Stimulated activated CD4-positive, alpha-beta T cell treated with anti-CD3 and anti-CD28 coated beads, TNF-alpha, amount 100 ng/mL, for 48 hours (primary cell): ENCODE measurements at places on chromosomes 6 and 20.

DNA sequence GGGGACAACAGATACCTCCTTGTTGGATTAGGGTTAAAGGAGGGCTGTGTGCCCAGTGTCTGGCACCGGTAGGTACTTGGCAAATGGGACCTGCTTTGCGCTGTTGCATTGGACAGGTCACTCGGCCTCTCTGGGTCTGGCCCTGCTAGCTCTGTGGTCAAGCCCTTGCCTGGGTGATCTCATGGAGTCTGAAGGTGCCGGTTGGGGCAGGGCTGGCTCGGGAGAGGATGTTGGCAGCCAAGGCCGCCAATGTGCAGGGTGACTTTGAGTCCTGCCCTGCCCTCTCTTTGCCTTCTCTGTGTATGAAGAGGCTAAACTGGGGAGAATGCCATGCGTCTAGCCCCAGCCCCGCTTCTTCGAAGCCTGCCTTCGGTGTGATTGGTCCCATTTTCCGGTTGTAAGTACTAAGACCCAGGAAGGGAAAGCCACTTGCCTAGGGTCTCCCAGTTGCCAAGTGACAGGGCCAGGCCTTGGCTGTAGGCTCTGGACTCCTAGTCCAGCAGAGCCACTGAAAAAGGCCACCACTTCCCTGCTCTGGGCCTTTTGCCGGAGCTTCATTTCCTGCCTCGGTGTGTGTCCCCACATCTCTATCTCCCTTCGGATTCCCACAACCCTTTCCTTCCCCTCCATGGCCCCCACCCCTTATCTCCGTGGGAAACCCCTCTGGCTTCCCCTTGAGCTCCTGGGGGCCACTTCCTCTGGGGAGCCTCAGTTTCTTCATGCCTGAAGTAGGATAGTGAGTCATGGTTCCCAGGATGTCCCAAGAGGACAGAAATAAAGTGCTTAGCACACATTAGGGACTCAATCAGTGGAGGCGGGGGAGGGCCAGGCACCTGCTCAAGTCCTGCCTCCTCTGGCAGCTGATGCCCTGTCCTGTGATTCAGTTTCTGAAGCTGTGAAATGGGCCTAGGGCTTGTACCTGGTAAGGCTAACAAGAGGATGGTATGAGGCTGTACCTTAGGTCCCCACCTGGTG lies 3.9 kb downstream of the SRC start:
- no peak for DNase-seq

GRCh38 chr6:158206740-158207421 lies 38.7 kb downstream of the GTF2H5 start:
- DNase-seq: no peak

DNA sequence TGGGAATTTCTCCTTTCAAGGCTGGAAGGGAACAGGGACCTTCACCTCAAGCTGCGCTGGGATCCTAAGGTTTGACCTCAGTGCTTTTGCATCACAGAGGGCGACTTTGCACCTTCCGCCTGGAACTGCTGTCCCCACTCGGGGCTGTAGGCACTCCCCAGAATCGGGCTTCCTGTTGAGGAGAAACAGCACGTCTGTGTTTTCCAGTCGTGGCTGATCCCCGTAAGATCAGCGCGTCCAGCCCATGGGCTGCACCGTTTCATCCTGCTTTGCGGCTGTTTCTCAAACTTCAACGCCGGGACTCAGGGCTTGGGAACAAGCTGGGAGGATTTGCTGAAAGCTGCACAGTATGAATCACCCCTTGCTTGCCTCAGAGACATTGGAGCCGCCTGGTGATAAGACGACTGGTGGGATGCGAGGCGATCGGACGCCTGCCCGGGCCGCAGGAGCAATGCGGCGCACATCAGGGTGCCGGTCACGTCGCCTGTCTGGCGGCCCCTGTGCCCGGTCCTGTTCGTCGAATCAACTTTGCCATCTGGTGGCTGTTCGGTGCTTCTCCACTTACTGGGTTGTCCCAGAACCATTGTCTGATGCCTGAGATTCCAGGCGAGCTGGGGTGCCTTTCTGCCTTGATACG lies 53.6 kb upstream of the FRMD1 start:
- no peak for DNase-seq

DNA sequence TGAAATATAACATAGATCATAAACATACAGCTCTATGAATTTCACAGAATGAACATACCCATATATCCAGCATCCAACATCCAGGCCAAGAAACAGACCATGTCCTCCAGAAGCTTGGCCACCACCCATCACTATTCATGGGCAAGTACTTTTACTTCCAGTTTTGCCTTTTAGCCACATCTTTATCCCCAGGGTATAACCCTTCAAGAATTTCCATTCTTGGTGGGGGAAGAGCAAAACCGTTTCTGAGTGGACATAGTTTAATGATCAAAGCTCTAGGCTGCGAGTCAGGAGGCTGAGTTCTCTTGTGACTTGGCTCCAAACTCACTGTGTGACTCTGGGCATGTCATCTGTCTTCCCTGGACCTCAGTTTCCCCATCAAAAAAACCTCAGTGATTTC lies 78.3 kb downstream of the STK35 start:
- no peak for DNase-seq

GRCh38 chr6:81486234-81486633 lies 266.2 kb downstream of the TENT5A start:
- DNase-seq: no peak

GRCh38 chr6:31737315-31737990 lies 1.1 kb upstream of the CLIC1 start:
- DNase-seq: no peak

DNA sequence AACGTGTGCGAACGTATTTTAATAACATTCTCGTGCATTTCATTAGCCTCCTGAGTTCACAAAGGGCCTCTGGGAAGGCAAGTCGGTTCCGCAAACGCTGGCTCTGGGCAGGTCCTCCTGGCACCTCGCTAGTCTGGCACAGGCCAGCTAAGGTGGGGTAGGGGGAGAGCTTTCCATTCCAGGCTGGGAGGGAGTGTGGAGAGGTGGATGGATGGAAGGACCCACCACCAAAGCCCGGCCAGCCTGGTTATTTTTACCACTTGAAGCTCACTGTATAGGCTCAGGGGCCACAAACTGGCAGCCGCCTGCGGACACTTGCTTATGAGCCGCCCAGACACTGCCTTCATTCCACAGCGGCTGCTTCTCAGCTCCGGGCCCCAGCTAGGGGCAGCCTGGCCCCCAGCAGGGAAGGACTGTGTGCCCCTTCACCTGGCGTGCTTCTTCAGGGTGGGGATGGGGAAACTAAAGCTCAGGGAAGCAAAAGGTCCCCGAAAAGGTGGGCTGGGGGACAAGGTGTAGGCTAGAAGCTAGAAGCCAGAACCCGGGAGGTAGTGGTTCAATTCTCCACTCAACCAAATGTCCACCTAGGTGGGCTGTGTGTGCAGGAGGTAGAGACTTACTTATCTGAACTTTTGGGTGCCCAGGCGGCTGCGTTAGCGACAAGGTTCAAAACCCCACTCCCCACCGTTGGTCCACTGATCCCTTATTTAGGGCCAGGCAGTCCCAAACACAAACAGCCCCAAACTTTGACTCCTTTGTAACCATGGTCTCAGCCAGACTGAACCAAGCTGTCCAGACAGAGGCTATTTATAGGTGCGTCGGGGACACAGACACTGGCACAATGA lies 1.7 kb downstream of the PMEPA1 start:
- no peak for DNase-seq

GRCh38 chr6:106090001-106090400 lies 3.9 kb downstream of the PRDM1 start:
- no peak for DNase-seq

GRCh38 chr20:61448386-61448785 lies 196.3 kb downstream of the CDH4 start:
- no peak for DNase-seq

DNA sequence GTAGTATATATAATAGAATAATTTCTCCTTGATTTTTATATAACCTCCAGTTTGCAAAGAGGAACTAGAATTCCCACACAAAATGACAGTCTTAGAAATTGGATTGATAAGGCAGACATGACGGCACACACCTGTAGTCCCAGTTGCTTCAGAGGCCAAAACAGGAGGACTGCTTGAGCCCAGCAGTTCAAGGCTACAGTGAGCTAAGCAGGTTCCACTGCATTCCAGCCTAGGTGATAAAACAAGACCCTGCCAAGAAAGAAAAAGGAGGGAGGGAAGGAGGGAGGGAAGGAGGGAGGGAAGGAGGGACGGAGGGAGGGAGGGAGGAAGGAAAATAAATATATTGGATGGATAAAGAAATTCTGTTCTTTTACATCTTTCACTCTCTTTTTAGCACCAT lies 77.6 kb upstream of the SASH1 start:
- no peak for DNase-seq

- no peak for DNase-seq
Observed at GRCh38 chr20:36106606-36107005, 47.9 kb upstream of the EPB41L1 start.

GRCh38 chr6:119476554-119476953 lies 127.0 kb upstream of the MAN1A1 start:
- DNase-seq: no peak

- DNase-seq: no peak
Observed at GRCh38 chr6:170277893-170278742, 12.8 kb downstream of the DLL1 start.

- no peak for DNase-seq
Observed at GRCh38 chr6:2643130-2643529, 107.6 kb downstream of the MYLK4 start.

- no peak for DNase-seq
Observed at GRCh38 chr20:62835931-62836861, 19.3 kb downstream of the COL9A3 start.

DNA sequence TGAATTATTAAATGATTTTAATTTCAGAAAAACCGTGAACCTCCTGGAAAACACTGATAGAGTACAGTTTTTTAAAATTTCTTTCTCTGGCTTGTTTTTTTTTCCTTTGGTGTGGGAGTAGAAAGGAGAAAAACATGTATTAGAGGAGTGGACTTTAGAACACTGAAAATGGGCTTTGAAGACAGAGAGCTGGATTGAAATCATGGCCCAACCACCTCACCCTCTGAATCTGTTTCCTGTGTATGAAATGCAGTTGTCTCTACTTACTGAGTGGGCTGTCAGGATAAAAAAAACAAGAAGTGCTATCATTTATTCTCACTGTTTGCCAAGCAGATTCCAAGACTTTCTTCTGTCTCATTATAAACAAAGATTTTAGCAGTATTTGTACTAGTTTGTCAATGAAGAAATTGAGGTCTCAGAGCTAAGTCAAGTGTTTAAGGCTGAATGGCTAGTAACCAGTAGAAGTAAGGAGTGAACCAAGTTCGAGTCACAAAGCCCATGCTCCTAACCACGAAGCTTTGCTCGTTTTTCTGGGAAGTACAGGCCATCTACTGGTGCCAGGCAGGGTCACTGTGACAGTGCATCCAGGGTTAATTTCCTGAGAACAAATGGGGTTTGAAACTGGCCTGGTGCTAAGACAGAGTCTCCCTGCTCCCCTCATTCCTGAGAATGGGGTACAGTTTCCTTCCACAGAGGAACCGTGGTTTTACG lies 256.4 kb downstream of the TMEM242 start:
- DNase-seq: no peak

- no peak for DNase-seq
Observed at GRCh38 chr6:156801712-156802111, 24.5 kb downstream of the ARID1B start.

- DNase-seq: no peak
Observed at GRCh38 chr6:114084327-114084890, 113.5 kb upstream of the HDAC2 start.

DNA sequence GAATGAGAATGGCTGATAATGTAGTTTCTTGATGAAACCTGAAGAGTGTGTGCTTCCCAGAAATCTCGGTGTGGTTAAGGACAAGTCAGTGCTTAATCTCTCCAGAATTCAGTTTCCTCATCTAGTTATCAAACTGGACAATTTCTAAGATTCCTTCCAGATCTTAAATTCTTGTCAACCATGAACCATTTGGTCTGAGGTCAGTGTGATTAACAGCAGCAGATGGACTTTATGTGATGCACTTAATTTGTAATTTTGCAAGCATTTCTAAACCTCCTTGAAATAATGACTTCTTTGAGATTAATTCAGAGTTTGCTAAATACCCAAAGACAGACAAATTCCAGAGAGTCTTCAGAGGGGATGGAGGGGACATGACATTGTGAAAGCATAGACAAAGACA lies 160.3 kb downstream of the KIF16B start:
- no peak for DNase-seq

DNA sequence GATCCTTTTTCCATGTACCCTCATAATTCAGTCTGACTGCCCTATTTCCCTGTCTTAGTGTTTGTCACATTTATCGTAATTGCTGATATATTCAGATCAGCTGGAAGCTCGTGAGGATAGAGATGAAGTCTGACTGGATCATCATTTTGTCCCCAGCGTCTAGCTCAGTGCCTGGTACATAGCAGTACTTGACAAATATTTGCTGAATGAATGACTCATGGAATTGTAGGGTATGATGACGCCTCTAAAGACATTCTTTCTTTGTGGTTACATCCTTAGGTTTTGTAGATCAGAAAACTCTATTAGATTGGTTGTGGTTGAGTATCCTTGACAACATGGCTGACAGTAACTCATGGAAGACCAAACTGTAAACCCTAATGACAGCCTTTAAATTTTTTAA lies 68.9 kb downstream of the MTHFD1L start:
- no peak for DNase-seq

DNA sequence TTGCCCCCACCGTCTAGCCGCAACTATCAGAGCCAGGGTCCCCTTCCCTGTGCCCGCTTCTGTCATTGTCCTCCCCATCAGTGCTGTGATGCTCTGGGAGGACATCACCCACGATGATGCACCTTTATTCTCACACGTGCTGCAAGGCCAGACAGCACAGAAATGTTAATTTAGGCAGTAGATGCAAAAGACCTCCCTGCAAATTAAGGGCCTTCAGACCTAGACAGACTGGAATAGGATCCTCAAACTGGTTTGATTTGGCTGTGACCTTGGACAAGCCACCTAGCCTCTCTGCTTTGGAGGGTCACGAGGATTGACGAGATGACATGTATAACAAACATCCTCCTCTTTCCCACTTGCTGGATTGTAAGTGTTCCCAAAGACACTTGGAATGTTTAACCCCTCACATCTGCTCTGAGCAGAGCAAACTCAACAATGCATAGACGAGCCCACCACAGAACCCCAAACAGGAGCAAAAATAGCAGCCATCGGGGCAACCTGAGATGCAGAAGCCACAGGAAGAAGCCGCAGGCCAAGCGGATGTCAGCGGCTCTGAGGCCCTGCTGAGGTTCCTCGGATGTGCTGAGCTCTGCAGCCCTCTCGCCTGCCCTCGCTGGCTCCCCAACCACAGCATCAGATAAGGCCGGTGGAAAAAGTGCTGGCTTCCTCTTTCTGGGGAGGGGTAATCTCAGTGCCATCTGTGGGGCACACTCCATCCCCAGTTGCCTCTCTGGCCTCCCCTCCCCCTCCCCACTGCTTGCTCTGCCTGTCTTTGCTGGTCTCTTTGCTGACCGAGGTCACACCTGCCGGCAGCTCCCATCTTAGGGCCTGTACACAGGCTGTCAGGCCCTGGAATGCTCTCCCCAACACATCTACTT lies 35.3 kb downstream of the TOX2 start:
- DNase-seq: peak; percentile 44

GRCh38 chr20:59008715-59009336 lies 1.8 kb upstream of the CTSZ start:
- no peak for DNase-seq

- DNase-seq: no peak
Observed at GRCh38 chr6:53510746-53511145, 34.2 kb downstream of the GCLC start.

GRCh38 chr20:57710841-57711240 lies 1.0 kb upstream of the PMEPA1 start:
- no peak for DNase-seq
